NCI-H2029 (cell line): ENCODE measurements at places on chromosomes 6 and 20.

GRCh38 chr20:33399924-33400323, 1.4 kb downstream of the CDK5RAP1 start:
- no peak for DNase-seq

GRCh38 chr6:135325624-135326424, 144.7 kb downstream of the MYB start:
- no peak for DNase-seq

GRCh38 chr6:155107432-155108069, 112.4 kb downstream of the TIAM2 start:
- no peak for DNase-seq

GRCh38 chr20:23963941-23964340, 24.6 kb downstream of the GGTLC1 start:
- DNase-seq, result no peak

DNA sequence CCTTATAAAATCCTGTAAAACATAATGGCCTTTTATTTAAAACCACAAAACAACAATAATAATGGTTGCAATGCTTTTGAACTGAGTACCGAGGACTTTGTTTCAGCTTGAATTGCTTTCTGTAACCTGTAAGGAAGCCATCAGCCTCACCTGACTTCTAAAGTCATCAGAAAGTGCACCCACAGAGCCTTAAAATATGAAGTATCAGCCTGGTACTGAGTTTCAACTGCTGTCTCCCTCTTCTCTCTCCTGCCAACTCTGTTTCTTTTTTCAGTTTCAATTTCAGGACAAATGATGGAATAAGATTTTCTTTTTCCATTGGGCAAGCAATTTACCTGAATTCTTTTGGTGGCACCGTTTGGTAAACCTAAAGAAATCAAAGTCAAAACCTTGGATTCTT, 119.4 kb downstream of the PHACTR1 start:
- no peak for DNase-seq

DNA sequence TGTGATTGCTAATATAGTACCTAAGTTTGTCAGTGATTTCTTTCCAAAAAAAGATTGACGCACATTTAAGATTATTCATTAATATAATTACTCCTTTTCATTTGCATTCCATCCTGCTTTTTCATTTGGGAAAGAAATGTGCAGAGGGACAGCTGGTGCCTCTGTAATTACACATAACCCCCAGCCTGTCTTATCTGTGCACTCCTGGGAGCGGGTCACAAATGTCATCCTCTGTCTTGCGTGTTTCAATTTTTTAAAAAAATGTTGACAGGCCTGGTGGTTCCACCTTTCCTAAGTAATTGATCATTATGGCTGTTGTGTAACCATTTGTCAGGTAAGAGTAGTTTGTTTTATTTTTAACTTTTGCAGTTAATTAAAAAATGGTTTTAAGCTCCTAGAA, 92.7 kb downstream of the SLX4IP start:
- no peak for DNase-seq

DNA sequence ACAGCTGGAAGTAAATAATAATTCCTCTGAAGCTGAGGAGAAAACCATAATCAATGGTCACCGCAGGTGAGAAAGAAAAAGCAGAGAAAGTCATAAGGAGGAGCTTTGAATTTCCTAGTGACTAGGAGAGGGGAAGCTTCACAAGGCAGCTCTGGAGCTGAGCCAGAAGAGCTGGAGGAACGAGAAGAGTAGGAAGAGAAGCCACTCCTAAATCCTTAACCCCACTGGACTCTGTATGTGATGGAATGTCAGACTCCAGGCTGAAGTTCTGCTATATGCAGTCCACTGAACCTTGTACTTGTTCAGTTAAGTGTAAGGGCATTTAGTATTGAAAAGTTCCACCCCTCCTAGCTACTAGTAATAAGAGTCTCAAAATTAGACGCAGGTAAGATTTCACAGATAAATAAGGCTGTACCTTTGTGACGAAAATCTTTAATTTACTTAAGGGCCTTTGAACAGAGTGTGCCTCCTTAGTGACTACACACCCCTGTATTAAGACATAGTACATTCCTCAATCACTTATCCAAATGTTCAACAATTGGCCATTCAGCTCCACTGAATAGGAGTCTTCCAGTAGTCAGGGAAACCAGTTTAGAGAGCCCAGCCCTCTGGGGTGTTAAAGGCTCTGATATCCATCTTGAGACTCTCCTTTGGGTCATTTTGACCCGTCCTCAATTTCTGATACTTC, 71.4 kb upstream of the UFL1 start:
- no peak for DNase-seq

DNA sequence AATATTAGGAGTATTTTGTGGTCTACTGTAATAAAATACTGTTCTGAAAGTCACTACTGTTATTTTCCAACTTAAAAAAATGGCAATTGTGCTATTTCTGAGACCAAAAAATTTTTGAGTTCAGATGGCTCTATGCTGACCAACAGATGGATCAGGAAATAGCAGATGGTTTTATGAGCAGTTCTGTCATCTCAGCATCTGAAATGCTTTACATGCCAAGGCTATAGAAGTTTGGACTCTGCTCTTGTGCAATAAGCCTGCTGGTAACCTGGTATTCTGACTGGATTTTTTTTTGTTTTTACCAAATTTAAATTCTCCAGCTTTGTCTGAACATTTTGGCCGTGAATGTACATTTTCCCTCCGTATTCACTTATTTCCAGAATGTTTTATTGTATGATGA, 1127.5 kb downstream of the GRIK2 start:
- no peak for DNase-seq

DNA sequence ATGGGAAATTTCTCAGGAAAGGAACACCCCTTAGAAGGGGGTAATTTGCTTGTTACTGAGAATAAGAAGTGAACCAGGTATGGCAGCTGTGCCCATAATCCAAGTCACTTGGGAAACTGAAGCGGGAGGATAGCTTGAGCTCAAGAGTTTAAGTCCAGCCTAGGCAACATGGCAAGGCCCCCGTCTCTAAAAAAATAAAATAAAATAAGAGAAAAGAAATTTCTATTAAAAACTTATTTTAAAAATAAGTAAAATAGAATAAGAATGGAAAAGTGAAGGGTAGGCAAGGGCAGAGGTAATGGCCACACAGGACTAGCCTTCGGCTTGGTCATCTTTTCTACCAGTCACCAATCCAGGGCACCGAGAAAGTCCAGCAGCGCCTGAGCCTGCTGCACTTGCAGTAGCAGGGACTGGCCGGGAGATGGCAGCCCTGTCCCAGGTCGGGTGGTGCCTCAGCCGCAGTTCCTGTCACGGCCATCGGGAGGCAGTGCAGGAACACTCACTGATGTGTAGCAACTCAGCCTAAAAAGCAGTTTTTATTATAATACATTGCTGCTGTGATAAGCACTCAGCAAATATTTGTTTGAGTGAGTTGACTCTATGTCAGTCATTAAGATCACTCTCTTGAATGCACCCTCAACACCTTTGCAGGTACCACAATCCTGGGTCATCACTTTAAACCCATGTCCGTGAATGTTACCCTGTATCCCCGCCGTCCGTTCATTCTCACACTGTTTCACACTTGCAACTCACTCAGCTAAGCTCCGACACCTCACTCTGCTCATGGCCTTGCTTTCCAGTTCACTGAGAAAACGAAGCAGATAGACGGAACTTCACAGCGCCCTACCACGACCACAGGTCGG, 23.2 kb upstream of the GCM1 start:
- DNase-seq, result peak; percentile 70

- no peak for DNase-seq
Measured at GRCh38 chr6:148935705-148936435, 189.0 kb downstream of the UST start.

- peak; percentile 29 for DNase-seq
Measured at GRCh38 chr6:125863023-125863422, 72.3 kb downstream of the NCOA7 start.

DNA sequence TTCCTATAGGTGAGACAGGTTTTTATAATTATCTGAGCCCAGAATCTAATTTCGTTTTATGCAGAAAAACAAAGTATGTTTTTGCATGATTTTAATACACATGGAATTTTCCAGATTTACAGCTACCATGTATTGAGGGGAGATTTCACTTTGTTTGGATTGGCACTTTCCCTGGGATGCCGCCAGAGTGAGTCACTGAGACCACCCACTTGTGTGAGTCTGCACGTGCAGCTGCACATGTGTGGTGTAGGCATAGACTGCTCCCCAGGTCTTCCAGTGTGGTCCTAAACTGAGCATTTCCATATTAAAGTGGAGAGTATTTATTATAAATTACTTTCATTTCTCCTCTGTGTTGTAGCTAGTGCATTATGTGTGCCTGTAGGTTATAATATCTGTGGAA, 186.8 kb downstream of the UBE3D start:
- no peak for DNase-seq

GRCh38 chr6:137013031-137013430, 31.7 kb downstream of the IL20RA start:
- no peak for DNase-seq

- no peak for DNase-seq
Measured at GRCh38 chr20:4227085-4227821, 211.9 kb upstream of the RNF24 start.

DNA sequence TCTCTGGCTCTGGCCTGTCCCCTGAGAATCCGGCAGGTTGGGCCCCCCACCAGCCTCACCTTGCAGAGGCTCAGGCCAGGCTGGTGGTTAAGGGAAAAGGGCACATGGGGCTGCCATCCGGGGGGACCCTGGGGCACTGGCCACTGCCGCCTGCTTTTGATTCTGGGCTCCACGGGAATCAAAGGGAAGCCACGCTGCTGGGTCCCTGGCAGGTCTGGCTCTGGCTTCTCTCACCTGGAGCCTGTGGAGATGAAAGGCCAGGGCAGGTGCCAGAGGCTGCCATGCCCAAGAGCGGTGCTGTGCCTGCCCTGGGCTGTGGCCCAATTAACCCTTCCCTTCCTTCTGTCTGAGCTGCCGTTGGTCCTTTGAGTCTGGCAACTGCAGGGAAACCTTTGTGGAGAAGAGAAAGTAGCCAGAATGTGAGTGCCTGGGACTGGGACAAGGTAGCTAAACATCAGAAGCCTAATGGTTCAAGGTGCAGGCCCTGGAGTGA, 9.4 kb upstream of the CDH22 start:
- DNase-seq, result peak; percentile 68

DNA sequence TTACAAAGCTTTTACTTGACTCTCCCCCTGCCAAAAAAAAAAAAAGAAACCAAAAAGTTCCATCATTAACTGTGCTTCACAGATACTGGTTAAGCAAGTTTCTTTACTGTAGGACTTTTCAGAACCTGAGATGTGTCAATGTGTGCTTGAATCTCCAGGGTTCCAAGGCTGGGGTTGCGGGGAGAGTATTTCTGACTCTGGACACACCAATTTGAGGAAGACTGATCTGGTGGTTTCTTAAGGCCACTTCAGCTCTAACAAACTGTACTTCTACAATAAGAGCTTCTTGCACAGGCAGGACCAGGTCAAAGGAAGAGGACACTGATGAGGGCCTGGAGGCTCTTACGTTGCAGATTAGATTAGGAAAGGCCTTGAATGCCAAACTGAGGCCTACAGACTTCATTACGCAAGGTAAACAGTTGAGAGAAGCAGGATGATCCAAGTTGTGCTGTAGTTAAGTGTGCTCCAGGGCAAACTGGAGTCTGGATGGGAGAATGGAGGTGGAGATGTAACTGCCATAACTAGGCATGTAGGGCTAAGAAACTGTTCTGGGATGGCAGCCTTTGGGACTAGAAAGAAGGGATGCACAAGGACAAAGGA, 24.4 kb downstream of the COMMD7 start:
- DNase-seq, result no peak

DNA sequence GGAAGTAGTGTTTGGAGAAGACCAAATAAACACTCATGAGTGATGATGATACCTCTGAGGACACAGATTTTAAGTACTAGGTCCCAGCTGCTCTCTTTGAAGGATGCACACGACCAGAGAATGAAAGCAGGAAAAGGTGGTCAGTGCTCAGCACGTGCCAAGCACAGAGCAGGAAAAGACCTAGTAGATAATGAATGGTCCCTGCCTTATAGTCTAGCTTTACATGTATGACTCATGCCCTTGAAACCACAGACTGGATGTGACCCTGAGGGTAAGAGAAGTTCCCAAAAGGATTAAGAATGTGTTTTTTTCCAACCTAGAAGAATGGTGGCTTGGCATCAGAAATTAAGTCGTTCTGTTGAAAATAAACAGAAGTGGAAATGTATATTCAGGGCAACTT, 2.8 kb upstream of the MC3R start:
- no peak for DNase-seq

GRCh38 chr6:9593554-9593953, 821.3 kb downstream of the TFAP2A start:
- no peak for DNase-seq

DNA sequence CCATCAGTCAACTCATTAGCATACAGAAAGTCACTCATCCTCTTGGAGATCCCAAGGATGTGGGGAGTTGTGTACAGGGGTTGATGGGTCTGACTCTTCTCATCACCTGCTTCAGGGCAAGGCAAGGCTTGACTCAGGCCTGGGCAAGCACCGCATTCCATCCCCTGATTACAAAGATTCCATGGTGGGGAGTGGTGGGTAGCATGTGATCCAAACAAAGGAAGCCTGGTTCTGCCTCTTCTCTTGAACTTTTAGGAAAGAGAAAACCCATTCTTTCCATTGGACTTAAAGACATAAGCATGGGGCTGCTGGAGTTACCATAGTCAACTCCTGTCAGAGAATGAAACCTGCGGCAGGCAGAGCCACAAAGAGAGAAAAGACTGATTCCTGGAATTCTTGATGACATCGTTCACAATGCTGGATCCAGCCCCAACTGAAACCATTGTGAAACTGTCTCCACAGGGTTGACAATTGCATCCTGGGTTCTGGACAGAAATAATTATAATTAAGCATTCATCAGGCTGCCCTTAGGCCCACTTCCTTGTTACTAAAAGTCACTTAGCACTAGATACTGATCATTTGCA, 235.8 kb upstream of the KCNG1 start:
- no peak for DNase-seq

- no peak for DNase-seq
Measured at GRCh38 chr20:59977086-59977485, 18.9 kb downstream of the CDH26 start.

DNA sequence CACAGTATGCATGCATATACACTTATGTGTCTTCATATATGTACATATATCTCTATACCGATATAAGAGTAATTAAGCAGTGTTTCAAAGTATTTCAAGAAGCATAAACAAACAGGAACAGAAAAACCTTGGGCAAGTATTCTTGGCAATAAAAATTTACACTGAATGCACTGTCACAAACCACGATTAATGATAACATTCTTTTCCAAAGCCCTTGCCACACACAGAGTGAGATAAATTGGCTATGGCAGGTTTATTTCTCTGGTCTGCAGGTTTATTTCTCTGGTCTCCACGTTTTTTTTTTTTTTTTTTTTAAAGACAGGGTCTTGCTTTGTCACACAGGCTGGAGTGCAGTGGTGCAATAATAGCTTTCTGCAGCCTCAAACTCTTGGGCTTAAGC, 73.0 kb downstream of the PPP1R3G start:
- DNase-seq, result no peak

GRCh38 chr6:100132005-100132404, 138.0 kb upstream of the MCHR2 start:
- no peak for DNase-seq

- DNase-seq, result no peak
Measured at GRCh38 chr6:8392569-8392968, 42.8 kb downstream of the SLC35B3 start.

GRCh38 chr6:73792738-73793137, 96.7 kb downstream of the CD109 start:
- no peak for DNase-seq

- DNase-seq, result no peak
Measured at GRCh38 chr6:86913795-86914194, 23.5 kb upstream of the HTR1E start.
